ENCODE measurements at places on chromosomes 2 and 18. TPM values are rescaled to one million over a fixed set of nuclear protein-coding genes. Genes with fewer than 3 reads are reported as not detected.

The DNAJC10 gene
- 39.3 TPM for polyA plus RNA-seq

The ITPRIPL1 gene
- 0.85 TPM for polyA plus RNA-seq

- DNase-seq, result no peak
- no peaks in the 10 kb centered on the region for H3K36me3 ChIP-seq
- H3K27me3 ChIP-seq, result no peaks in the 10 kb centered on the region
- no peak overlapping the region for H3K4me3 ChIP-seq
- no peak overlapping the region for H3K27ac ChIP-seq
- H3K4me1 ChIP-seq, result no peaks in the 10 kb centered on the region
These were observed 160.7 kb upstream of the EPAS1 start for GRCh38 chr2:46136481-46136880.

- no peaks in the 10 kb centered on the region for H3K36me3 ChIP-seq
- no peak for DNase-seq
- H3K4me1 ChIP-seq, result no peaks in the 10 kb centered on the region
- H3K27ac ChIP-seq, result no peak overlapping the region
- H3K4me3 ChIP-seq, result no peak overlapping the region
These were observed 275.3 kb downstream of the EIPR1 start for GRCh38 chr2:3102081-3102921.

DNA sequence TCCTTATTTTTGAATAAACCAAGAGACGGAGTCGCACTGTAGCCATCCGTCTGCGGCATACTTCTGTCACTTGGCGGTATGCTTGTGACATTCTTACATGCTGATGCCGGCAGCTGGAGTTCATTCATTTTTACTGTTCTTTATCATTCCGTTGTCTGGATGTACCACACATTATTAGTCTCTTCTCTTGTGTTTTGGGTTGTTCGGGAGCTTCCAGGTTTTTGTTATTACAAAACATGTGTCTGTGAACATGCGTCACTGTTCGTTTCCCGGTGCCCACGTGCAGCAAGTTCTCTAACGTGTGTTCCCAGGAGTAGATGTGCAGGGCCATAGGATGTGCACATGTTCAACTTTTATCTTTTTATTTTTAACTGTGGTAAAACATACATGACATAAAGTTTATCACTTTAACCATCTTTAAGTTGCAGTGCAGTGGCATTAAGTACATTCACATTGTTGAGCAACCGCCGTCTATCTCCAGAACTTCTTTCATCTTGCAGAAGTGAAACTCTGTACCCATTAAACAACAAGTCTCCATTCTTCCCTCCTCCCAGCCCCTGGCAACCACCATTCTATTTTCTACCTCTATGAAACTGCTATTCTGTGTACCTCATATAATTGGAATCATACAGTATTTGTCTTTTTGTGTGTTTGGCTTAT, 40.1 kb downstream of the MTCL1 start:
- H3K4me3 ChIP-seq, result no peak overlapping the region
- H3K27me3 ChIP-seq, result no peaks in the 10 kb centered on the region

GRCh38 chr18:35507623-35508022, 9.9 kb upstream of the INO80C start:
- H3K4me3 ChIP-seq, result no peak overlapping the region
- H3K36me3 ChIP-seq, result no peaks in the 10 kb centered on the region

GRCh38 chr2:187547353-187547979, 6.8 kb downstream of the TFPI start:
- no peaks in the 10 kb centered on the region for H3K27me3 ChIP-seq
- no peak overlapping the region for H3K27ac ChIP-seq
- H3K4me3 ChIP-seq, result no peak overlapping the region
- H3K36me3 ChIP-seq, result no peaks in the 10 kb centered on the region
- DNase-seq, result no peak
- H3K4me1 ChIP-seq, result no peaks in the 10 kb centered on the region

GRCh38 chr2:139790807-139791752, 1010.9 kb upstream of the NXPH2 start:
- H3K36me3 ChIP-seq, result no peaks in the 10 kb centered on the region
- no peak overlapping the region for H3K27ac ChIP-seq

- no peak for DNase-seq
- no peak overlapping the region for H3K27ac ChIP-seq
- H3K4me1 ChIP-seq, result no peaks in the 10 kb centered on the region
These were observed 16.8 kb downstream of the CELF4 start for GRCh38 chr18:37548679-37549289.

GRCh38 chr18:35637227-35637626, 55.7 kb downstream of the GALNT1 start:
- DNase-seq, result no peak
- no peak overlapping the region for H3K27ac ChIP-seq
- H3K4me3 ChIP-seq, result no peak overlapping the region

DNA sequence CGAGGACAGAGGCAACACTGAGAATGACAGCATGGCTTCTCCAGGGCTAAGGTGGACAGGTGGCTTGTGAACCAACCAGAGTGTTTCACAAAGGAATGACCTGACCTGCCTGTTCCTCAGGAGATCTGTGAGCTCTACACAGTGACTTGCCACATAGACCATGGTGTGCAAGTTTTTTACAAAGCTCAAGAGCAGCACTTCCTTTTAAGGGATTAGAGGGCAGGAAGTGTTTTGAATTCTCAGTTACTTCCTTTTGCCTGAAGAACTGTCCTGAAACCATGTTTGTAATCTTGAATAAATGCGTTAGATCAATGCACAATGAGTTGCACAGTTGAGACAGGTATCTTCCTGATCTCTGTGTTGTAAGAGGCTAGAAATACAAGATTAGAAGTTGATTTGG, 421.9 kb downstream of the THSD7B start:
- no peak overlapping the region for H3K4me3 ChIP-seq
- no peaks in the 10 kb centered on the region for H3K27me3 ChIP-seq
- H3K27ac ChIP-seq, result no peak overlapping the region
- no peaks in the 10 kb centered on the region for H3K36me3 ChIP-seq
- DNase-seq, result no peak
- H3K4me1 ChIP-seq, result no peaks in the 10 kb centered on the region

DNA sequence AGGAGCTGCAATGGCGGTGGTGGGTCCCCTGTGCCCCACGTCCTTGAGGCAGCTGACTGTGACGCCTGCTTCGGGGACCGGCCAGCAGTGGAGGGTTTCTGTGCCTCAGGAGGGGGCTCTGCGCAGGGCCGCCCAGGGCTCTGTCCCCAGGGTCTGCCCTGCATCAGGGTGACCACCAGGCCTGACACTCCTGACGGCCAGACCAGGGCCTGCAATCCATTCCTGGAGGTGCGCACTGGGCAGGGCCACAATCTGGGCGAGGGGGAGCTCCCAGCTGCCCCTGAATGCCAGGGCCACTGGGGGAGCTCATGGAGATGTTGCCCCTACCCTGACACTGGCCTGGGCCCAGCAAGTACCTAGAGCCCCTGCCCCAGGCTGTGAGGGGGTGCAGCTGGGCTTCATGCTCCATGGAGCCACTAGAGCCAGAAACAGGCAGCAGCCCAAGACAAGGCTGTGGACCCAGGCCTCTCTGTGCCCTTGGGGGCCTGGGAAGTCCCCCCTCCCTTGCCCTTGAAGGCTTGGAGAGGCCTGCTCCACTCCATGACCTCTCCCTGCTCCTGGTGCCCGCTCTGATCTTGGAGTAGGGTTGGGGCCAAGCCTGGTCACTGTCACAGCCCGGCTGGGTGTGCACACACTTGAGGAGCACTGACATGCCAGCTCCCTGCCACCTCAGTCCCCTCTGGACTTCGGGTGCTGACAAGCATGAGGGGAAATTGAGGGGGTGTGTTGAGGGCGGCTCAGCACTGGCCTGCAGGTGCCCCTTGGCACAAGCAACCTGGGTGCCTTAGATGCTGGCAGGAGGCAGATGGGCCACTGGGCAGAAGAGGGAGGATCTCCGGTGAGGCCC, 55.9 kb downstream of the LDAH start:
- H3K4me3 ChIP-seq, result no peak overlapping the region
- peaks cover 14% of the 10 kb centered on the region for H3K36me3 ChIP-seq
- no peaks in the 10 kb centered on the region for H3K4me1 ChIP-seq
- H3K27ac ChIP-seq, result no peak overlapping the region
- H3K27me3 ChIP-seq, result no peaks in the 10 kb centered on the region
- no peak for DNase-seq

GRCh38 chr2:150705357-150705756, 217.9 kb upstream of the RND3 start:
- H3K4me3 ChIP-seq, result no peak overlapping the region
- H3K36me3 ChIP-seq, result no peaks in the 10 kb centered on the region
- no peak overlapping the region for H3K27ac ChIP-seq
- no peak for DNase-seq
- H3K27me3 ChIP-seq, result no peaks in the 10 kb centered on the region
- no peaks in the 10 kb centered on the region for H3K4me1 ChIP-seq
